ENCODE measurements at places on chromosomes 11 and 22. TPM values are rescaled to one million over a fixed set of nuclear protein-coding genes. Genes with fewer than 3 reads are reported as not detected.

DNA sequence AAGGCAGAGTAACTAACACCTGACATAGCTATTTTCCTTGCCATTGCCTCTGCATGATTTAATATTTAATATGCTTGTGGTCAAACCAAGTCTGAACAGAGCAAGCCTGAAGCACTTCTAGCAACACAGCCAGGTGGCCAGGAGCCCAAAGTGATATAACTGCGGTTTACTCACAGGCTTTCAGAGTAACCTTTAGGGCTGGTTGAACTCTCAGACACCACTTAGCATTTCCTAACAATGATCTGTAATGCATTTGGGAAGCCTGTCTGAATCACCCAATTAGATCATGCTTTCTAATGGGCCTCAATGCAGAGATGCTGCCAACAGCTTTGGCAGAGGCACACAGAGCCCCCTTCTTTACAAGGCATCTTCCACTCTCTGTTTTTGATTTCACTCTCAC, 96.1 kb downstream of the FDX1 start:
- H3K27ac ChIP-seq, result no peak overlapping the region
- H3K4me3 ChIP-seq, result no peak overlapping the region
- no peaks in the 10 kb centered on the region for H3K27me3 ChIP-seq
- no peak for DNase-seq
- no peaks in the 10 kb centered on the region for H3K36me3 ChIP-seq
- no peaks in the 10 kb centered on the region for H3K4me1 ChIP-seq

- no peaks in the 10 kb centered on the region for H3K36me3 ChIP-seq
- H3K4me1 ChIP-seq, result peaks cover 29% of the 10 kb centered on the region
- 0 out of 2 replicates have a peak, but pooled peaks cover 3% of the 10 kb centered on the region for H3K27me3 ChIP-seq
- no peak within 1 kb of the TSS for H3K27ac ChIP-seq
- no peak for DNase-seq
These were observed at the start of gene SYNGR1 for GRCh38 chr22:39349967-39350726. Gene SYNGR1 (plus strand): TSS chr22:39349991. CDS start chr22:39350011, 20 bp downstream.

DNA sequence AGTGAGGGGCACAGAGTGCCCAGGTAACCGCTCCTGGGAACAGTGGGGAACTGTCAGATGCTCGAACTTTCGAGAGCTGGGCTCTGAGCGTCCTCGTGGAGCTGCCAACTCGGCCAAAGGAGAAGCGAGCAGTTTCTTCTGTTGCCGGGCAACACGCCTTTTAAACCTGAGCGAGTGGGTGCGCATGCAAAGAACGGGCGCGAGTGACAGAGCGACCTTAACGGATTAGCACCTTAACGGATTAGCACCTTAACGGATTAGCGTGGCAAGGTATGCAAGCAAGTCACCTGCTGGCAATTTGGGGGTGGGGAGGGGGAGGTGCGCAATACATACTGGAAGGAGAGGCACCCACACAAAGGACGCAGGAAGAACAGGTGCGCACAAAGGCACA, 61.8 kb upstream of the PRODH start:
- peak; percentile 41 for DNase-seq
- no peaks in the 10 kb centered on the region for H3K36me3 ChIP-seq
- no peaks in the 10 kb centered on the region for H3K4me1 ChIP-seq
- 0 out of 2 replicates have a peak, but pooled peaks cover 3% of the 10 kb centered on the region for H3K27me3 ChIP-seq

DNA sequence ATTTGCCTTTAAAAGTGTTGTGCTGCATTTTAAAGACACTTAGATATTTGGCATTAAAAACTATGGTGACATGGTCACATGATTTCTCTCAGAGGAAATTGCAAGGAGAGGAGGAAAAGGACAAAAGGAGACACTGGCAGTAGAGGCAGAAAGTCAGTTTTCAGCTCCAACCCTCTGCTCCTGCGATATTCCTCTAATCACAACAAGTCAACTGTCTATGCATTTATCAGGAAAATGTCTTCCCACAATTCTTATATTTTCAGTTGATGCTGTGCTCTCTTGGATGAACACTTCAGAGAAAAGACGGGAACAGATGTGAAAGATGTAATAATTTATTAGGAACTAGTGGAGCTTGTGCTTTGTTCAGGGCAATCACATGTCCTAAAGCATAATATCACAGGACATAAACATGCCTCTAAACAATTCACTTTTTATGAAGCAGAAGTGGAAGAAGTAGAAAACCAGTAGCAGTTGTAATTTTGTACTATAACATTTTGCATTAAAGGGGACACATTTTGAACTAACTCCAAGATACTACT, 340.8 kb upstream of the PITPNB start:
- no peak overlapping the region for H3K4me3 ChIP-seq
- no peaks in the 10 kb centered on the region for H3K36me3 ChIP-seq
- DNase-seq, result no peak
- H3K27me3 ChIP-seq, result no peaks in the 10 kb centered on the region
- no peaks in the 10 kb centered on the region for H3K4me1 ChIP-seq

- no peaks in the 10 kb centered on the region for H3K4me1 ChIP-seq
- H3K27ac ChIP-seq, result no peak overlapping the region
- no peak for DNase-seq
- no peaks in the 10 kb centered on the region for H3K36me3 ChIP-seq
These were observed 2.0 kb upstream of the CAPN5 start for GRCh38 chr11:77064648-77065217.

DNA sequence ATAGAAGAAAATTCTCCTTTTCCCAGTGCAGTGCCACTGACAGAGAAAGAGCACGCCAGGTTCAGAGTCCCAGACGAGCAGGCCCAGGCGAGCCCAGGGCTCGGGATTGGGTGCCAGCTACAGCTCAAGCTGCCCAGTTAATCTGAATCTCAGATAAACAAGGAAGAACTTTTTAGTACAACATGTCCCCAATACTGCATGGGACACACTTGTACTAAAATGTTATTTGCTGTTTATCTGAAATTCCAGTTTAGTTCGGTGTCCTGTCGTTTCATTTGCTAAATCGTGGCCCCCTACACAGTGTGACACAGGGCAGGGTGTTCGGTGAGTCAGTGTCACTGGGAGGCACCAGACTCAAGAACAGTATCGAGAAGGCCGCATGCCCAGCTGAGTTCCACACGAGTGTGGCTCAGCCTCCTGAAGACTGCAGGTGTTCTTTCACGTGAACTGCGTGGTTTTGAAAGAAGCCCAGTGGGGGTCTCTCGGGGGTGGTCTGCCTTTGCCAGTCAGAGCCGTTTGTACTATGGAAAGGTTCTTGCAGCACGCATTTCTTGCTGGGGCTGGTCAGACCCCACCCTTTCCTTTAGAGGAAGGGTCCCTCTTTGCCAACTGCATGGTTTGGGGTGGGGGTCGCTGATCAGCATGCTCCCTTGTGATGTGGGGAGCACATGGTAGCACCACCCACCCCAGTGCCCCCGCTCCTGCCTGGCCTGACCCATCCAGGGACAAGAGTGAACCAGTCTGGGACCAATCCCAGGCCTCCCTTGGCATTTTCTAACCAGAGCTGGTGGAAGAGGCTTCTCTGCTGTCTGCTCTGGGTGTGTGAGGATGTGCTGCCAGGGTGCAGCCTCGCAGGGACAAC, 115.6 kb upstream of the B3GAT1 start:
- H3K27ac ChIP-seq, result no peak overlapping the region
- no peaks in the 10 kb centered on the region for H3K36me3 ChIP-seq
- no peak for DNase-seq
- no peak overlapping the region for H3K4me3 ChIP-seq
- H3K27me3 ChIP-seq, result no peaks in the 10 kb centered on the region

DNA sequence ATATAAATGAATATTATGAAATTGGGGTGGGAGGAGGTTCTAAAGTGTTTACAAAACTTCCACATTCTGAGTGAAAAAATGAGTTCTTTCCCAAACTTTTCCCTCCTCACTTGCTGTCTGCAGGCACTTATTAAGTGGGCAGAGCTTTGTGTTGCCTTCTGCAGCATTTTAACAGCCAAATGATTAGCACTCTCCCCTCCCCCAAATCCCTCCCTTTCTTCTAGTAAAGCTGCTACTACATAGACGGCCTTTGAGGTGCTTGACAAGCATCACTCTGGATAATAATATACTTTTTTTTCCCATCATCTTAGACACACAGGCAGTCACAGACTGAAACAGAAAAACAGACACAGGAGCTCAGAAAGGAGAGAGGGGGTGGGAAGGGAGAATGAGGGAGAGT, 493.5 kb downstream of the DLG2 start:
- no peak overlapping the region for H3K27ac ChIP-seq
- H3K27me3 ChIP-seq, result no peaks in the 10 kb centered on the region
- no peak overlapping the region for H3K4me3 ChIP-seq
- H3K36me3 ChIP-seq, result no peaks in the 10 kb centered on the region
- no peak for DNase-seq

- H3K4me1 ChIP-seq, result no peaks in the 10 kb centered on the region
- peaks cover 42% of the 10 kb centered on the region for H3K36me3 ChIP-seq
- H3K27me3 ChIP-seq, result no peaks in the 10 kb centered on the region
These were observed 129.5 kb upstream of the SORL1-AS1 start for GRCh38 chr11:121582296-121582695.

DNA sequence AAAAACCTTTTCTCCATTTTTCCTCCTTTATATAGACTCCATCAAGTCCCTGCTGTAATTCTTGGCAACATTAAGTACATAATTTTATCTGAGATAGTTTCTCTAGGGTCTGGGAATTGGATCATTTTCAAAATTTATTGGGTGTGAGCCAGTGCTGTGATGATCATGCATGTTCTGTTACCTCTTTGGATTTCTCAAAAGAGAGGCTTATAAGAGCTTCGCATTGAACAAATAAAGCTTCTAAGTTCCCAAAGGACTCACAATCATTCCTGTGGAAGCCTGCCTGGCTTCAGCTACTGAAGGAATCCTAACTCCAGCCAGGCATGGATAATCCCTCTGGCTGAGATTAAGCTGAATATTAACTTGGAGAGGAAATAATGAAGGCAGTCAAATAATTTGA, 208.5 kb downstream of the RAB38 start:
- H3K27ac ChIP-seq, result no peak overlapping the region
- H3K36me3 ChIP-seq, result no peaks in the 10 kb centered on the region
- no peaks in the 10 kb centered on the region for H3K4me1 ChIP-seq
- no peak overlapping the region for H3K4me3 ChIP-seq
- DNase-seq, result no peak

DNA sequence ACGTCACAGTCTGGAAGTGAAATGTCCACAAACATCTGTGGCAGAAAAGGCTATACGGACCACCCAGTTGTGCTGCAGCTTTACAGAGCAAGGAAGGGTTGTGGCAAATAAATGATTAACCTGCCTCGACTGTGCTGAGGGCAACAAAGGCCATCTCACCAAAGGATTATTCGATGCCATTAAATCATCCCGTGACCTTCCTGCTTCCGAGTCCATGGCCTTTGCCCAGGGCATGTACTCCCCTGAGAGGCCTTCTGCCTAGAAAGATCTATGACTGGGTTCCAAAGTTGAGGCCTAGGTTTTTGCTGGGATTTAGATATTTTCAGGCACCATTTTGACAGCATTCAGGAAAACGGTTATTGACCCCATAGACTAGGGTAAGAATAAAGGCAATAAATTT, 9.2 kb downstream of the CDPF1 start:
- H3K4me3 ChIP-seq, result no peak overlapping the region
- H3K27ac ChIP-seq, result no peak overlapping the region
- no peaks in the 10 kb centered on the region for H3K27me3 ChIP-seq
- no peak for DNase-seq

DNA sequence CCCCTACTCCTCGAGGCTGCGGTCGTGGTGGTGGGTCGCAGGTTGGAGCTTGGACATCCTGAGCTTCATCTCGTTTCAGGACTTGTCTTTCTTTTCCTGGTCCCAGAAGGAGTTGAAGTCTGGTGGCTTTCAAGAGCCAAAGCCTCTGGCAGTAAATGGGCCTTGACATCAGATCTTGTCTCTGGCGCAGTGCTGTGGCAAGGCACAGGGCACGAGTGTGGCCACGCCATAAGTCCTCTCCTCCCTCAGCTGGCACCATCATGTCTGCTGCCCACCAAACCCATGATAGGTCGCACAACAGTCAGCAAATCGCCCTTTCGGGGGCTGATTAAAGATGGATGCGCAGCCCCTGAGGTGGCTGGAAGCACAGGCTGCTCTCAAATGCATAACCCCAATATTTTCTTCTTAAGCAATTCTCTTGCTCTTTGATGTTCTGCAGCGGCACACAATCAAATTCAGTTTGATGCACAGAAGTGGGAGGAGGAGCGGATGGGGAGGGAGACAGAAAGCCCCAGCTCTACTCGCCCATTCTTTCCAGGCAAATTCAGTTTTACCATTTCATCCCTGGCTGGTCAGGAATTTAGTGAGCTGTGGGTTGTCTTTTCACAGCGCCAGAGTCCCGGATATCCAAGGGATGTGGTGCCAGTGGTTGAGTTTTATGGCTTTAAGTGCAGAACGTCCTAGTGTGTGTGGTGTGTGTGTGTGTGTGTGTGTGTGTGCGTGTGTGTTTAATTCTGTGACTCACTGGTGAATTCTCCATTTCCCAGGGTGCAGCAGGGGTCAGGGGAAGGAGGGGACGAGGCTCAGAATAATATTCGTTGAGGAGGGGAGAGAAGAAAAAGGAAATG, 162.0 kb downstream of the DSCAML1 start:
- no peak for DNase-seq
- peaks cover 3% of the 10 kb centered on the region for H3K4me1 ChIP-seq
- H3K27ac ChIP-seq, result no peak overlapping the region
- no peaks in the 10 kb centered on the region for H3K36me3 ChIP-seq

- no peak for DNase-seq
- no peak overlapping the region for H3K27ac ChIP-seq
These were observed 62.7 kb upstream of the NECTIN1 start for GRCh38 chr11:119791701-119792151.

GRCh38 chr11:422249-422656, 7.5 kb upstream of the SIGIRR start:
- peaks cover 2% of the 10 kb centered on the region for H3K27me3 ChIP-seq
- H3K4me3 ChIP-seq, result no peak overlapping the region
- peak; percentile 28 for DNase-seq

DNA sequence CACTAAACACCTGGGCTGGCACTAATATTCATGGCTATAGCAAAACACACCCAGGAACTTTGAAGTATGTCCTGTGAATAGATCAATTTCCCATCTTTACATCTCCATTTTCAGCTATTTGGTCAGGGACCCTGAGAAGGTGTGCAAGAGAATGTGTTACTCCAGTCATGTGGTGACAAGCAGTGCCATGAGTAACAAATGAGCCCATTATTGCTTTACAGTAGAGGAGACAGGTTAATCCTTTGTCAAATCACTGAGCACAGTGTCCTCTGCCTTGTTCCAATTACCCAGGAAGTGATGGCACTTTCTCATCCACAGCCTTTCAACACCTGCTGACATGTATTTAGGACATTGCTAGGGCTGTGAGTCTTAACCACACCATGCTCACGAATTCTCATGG, 664.8 kb upstream of the API5 start:
- H3K36me3 ChIP-seq, result no peaks in the 10 kb centered on the region
- no peaks in the 10 kb centered on the region for H3K4me1 ChIP-seq
- no peak overlapping the region for H3K27ac ChIP-seq
- no peak for DNase-seq
- no peaks in the 10 kb centered on the region for H3K27me3 ChIP-seq
- H3K4me3 ChIP-seq, result no peak overlapping the region

GRCh38 chr22:20583471-20583922, 76.1 kb downstream of the MED15 start:
- H3K36me3 ChIP-seq, result peaks cover 7% of the 10 kb centered on the region
- H3K4me3 ChIP-seq, result no peak overlapping the region
- no peak overlapping the region for H3K27ac ChIP-seq
- no peaks in the 10 kb centered on the region for H3K4me1 ChIP-seq
- DNase-seq, result peak; percentile 58

CCDC73 gene
- total RNA-seq, result not detected

IGLL1 gene
- total RNA-seq, result not detected

SCUBE2 gene
- 1.2 TPM for total RNA-seq

APOA1 gene
- total RNA-seq, result 0.48 TPM

VWCE gene
- 12.3 TPM for total RNA-seq

SIK3 gene
- total RNA-seq, result 32.6 TPM
